ENCODE measurements at places on chromosomes 4 and X.

- DNase-seq: no peak
These were observed 202.8 kb upstream of the SMIM31 start for GRCh38 chr4:164550989-164551712.

DNA sequence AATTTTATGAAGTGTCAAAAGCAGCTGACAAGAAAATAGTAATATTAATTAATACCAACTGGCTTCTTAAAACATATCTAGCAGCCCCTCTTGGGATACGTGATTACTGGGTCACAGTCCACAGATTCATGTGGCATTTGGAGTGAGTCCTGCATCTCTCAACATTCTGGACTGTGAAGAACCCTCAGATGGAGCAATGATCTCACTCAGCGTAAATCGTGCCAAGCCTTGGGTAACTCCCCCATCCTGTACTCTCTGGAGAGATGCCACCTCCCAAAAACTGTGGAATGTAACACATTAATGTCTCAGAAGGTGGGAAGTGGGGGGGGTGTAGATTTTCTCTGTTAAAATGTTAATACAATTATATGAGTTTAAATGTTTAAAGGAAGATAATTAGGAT lies 118.2 kb upstream of the IQCM start:
- DNase-seq: no peak

DNA sequence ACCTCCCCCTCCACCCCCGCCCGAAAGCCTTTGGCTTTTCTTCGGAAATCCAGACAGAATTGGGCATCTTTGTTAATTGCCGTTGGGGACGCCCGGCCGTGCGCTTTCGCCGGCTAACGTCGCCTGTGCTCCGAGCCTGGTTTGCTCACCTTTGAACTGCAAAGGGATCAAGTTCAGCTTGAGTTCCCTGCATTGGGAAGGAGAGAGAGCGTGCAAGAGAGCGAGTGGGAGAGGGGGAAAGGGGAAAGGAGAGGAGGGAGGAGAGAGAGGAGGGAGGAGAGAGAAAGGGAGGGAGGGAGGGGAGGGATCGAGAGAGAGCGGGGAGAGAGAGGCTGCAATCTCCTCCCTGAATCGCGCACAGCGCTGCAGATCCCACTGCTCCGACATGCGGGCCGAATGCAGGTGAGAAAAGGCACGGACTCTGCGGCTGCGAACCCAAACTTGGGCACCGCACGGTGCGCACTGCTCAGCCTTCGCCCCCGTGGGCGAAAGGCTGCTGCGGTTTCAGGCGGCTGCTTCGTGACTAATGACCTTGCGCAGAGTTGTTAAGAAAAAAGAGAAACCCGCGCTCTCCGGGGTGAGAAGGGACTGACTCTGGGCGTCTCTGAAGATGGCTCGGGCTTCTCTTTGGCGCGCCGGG lies at the start of gene PCDH7:
TSS of gene PCDH7 (plus strand) at position 349 of the 640 bp plus-strand sequence. CDS start 1,054 bp downstream, outside the sequence.
- DNase-seq: peak; percentile 36

DNA sequence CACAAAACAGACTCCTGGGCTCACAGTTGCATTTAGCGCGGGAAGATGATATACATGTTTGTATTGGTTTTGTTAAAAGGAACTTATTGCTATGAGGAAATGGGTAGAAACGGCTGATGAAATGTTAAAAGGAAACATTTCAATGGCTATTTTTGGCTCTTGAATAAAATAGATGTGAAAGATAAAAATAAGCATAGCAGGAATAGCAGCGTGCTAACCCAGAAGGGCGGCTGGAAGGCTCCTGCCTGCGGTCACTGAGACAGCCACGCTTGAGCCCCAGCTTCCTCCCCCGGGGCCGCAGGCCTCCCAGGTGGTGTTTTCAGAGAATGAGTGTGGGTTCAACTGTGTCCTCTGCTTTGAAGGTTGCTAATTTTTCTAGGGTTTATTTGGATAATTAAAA lies 35.0 kb upstream of the CLCN4 start:
- DNase-seq: no peak

DNA sequence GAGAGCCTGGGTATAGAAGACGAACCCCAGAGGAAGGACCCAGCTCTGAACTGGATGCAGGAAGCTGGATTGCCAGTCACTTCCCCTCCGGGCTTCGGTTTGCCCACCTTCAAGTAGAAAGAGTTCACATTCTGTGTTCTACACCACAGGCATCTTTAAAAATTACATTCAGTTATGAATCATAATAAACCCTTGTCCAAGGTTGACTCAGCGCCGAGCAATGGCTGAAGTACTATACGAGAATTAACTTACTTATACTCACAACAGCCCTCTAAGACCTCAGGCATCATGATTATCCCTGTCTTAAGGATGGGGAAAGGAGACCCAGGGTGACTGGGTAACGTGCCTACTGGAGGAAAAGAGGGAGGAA lies 72.5 kb downstream of the EVC2 start:
- DNase-seq: no peak

GRCh38 chr4:5391492-5391891 lies 316.9 kb downstream of the EVC2 start:
- DNase-seq: no peak

- no peak for DNase-seq
These were observed 18.7 kb upstream of the RBMX start for GRCh38 chrX:136899221-136899620.

- DNase-seq: no peak
These were observed 545.0 kb downstream of the GABRG1 start for GRCh38 chr4:45578874-45579273.

GRCh38 chrX:11386812-11387211 lies 93.6 kb downstream of the AMELX start:
- DNase-seq: no peak

GRCh38 chr4:25068386-25068785 lies 37.6 kb upstream of the LGI2 start:
- no peak for DNase-seq

DNA sequence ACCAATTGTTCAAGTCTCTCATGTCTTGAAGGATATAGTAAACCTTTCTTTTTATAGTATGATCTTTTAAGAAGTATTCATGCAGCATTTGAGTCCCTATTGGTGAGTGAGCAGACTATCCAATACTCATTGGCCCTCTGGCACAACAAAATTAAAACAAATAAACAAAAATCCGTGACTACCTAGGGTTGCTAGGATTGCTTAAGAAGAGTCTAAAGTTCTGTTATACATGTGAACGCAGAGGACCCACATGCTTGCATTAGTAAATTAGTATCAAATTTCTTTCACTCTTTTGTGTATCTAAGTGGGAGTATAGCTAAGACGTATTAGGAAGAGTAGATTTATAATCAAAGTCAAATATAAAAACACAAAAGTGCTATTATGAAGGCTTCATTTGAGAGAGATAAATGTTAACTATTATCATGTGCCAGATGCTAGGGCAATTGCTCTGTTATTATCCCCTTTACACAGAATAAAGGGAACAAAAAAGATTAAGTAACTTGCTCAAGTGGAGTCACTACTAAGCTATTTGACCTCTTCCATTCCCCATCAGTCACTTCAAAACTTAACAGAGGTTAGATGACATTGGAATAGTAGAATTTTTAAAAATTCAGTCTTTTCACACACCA lies 29.2 kb upstream of the LARP1B start:
- DNase-seq: no peak

DNA sequence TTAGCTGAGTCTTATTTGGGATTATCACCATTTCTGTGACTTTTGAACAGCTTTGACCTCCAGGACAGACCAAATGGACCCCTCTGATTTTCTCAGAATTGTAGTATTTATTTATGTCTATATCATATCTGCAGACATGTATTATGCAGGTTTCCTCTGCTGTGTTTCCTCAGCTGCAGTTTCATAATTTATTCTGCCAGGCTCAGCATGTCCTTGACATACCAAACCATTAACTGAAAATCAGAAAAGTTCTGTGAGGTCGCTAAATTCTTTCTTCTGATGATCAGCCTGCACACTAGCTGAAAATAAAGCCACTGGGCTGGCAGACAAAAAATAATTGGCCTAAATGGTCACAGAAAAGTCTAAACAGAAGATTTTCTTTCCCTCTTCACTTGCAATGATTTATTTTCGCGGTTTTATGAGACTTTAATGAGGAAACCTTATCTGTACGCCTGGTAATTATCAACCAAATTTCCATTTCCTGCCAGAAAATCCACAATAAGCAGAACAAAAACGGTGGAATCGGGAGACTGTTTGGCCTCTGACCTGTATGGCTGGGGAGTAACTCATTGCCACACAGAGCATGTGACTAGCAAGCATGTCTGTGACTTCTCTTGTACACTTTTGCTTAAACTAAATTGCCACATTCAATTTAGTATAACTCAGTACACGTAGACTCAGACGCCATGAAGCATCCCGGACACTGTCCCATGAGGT lies 150.9 kb downstream of the ENPP6 start:
- no peak for DNase-seq

- DNase-seq: no peak
These were observed 48.0 kb downstream of the PHKA2 start for GRCh38 chrX:18935893-18936292.

- DNase-seq: no peak
These were observed 44.3 kb downstream of the CCNG2 start for GRCh38 chr4:77201343-77201742.

- no peak for DNase-seq
These were observed 240.8 kb upstream of the DDX53 start for GRCh38 chrX:22758807-22759481.

DNA sequence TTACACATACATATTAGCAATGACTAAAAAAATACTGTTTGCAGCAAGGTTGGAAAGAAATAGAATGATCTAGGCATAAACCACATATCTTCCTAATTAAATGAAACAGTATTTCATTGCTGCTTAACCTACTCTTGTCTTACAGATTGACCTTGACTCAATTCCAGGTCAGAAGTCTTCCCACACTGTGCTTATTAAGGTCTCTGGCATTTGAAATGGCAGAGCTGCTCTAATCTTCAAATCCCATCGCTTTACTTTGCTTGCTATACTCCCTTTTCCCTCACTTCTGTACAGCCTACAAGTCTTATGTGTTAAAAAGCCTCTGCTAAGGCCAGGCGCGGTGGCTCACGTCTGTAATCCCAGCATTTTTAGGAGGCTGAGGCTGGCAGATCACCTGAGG lies 424.5 kb downstream of the RPA4 start:
- no peak for DNase-seq

All from NCI-H1092 treated with DMSO at 0.1 percent for 48 hours (cell line).